ENCODE measurements at places on chromosomes 6 and 20.

GRCh38 chr6:127383988-127384387, 40.6 kb upstream of the ECHDC1 start:
- peak; percentile 9 for DNase-seq

- DNase-seq, result no peak
These were observed 40.3 kb upstream of the IRF4 start for GRCh38 chr6:351011-351866.

DNA sequence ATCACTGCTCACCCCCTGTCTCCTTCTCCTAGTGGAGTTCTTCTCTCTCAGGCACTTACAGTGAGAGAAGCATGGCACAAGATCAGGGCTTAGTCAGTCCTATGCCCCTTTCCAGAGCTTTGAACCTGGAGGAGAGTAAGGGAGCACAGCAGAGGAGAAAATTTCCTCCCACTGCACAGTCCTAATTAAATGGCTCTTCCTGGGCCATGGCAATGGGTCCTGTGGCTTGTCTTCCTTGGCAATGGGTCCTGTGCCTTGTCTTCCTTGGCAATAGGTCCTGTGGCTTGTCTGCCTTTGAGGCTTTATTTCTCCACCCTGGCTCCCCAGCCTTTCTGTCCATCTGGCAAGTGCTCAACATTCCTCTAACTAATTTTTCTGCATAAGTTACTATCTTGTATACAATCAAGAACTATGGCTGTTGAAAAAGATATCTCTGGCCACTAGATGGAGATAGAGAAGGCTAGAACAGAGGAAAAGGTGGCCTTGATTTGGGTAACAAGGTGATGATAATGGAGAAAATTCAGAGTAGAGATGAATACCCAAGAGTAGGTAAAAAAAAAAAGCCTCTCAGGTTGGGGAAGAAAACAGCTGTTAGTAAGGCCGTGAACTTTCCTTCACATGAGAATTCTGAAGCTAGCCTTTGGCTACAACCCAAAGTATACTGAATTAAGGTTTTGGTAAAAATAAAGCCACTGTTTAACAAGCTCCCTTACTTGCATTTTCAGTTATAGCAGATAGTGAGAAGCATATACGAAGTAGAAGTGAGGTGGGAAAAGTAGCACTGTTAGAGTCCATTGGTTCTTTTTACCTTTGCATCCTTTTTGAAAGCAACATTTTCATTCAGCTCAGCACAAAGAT, 504.9 kb downstream of the DOK5 start:
- no peak for DNase-seq

- DNase-seq, result no peak
These were observed 101.4 kb downstream of the KIF13A start for GRCh38 chr6:17885889-17886576.

DNA sequence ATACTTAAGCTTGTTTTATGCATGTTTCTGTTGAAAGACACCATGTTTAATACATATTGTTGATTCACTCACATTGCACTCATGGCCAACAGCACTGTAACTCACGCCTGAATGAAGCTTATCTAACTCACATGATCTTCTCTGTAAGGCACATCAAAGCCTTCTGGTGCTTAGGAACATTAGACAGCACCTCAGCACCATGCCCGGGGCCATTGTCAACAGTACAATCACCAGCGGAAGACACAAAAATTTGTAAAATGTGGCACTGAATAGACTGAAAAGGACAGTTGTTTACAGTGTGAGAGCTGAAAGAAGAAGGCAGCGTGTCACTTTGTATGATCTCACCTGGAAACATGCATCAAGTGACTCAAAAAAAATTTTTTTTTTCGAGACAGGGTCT, 8.9 kb upstream of the TCF15 start:
- no peak for DNase-seq

- peak; percentile 20 for DNase-seq
These were observed 97.4 kb upstream of the IFNGR1 start for GRCh38 chr6:137316626-137317025.

GRCh38 chr6:98711380-98711779, 123.0 kb upstream of the POU3F2 start:
- DNase-seq, result no peak

DNA sequence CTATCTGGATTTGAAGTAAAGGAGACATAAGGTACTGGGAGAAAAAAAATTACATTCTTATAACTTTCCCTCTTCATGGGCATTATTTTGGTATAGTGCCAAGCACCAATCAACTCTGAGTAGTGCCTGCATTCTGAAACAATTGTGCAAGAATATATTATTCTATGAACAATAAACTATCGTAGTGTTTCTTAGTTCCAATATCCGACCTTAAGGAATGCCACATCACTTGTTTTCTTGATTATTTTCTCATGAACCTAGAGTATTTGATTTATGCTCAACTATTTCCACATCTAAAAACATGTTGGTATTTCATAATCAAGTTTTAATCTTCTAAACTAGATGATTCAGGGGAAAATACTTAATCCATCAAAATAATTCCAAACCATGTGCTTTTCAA, 294.4 kb upstream of the TBX18 start:
- peak; percentile 13 for DNase-seq

GRCh38 chr6:7541175-7542064, at the start of gene DSP:
DSP (plus strand) TSS chr6:7541671; CDS start chr6:7541916, 245 bp downstream.
- DNase-seq, result peak; percentile 83

- peak; percentile 66 for DNase-seq
These were observed 99.6 kb upstream of the DST start for GRCh38 chr6:56742122-56742791.

DNA sequence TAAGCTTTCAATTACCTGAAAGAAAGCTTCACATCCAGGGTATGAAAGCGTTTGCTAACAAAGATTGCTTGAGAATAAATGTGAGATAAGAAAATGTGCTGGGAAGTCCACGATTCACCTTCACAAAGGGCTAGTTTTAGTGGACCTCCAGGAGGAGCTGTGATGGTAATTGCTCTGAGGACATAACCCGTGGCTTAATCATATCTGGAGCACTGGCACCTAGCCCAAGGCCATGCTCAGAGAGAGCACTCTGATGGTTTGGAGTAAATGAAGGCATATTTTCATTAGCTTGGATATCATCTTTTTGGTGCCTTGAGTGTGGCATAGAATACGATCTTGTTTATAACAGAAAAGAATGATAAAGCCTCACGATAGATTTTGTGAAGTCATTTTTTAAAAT, 46.9 kb upstream of the BACH2 start:
- DNase-seq, result peak; percentile 54

DNA sequence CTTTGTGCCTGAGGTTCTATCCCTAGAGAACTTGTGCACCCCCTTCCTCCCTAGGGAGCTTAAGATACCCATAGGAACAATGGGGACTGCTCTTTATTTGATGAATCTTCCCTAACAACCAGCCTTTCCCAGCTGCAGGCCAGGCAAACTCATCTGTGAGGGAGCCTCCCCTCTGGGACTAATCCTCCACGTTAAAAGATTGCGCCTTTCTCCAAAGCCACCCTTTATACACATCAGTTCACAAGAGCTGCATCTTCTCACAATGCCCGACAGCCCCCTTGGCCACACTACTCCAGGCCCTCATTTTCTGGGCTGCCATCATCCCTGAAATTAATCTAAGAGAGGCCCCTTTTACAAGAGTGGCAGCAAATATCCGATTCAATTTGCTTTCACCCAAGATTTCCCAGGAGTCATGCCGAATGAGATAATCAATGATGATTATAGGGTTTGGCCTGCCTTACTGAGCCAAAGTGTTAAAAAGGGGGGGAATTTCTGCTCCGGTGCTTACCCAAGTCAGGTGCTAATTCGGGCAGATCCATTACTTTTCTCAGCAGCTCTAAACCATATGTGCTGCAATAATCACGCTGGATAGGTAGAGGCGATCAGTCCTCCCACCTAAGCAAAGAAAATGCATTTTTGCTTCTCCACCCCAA, 336.5 kb downstream of the KIF16B start:
- DNase-seq, result no peak

DNA sequence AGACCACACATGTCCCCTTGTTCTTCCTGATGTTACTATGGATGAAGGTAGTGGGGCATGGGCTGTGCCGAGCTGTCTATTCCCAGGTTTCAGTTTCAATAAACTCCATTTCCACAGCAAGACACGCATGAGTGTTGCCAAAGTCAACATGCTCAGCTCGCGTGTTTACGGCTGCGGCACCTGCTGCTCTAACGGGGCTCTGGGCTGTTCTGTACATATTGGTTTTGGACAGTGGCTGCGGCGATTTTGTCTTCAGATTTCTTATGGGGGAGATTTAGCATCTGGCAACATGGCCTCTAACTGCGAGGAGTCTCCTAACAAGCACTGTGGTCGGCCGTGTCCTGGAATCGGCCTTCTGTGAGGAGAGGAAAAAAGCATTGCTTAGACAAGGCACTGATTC, 58.6 kb downstream of the TMEM242 start:
- no peak for DNase-seq

DNA sequence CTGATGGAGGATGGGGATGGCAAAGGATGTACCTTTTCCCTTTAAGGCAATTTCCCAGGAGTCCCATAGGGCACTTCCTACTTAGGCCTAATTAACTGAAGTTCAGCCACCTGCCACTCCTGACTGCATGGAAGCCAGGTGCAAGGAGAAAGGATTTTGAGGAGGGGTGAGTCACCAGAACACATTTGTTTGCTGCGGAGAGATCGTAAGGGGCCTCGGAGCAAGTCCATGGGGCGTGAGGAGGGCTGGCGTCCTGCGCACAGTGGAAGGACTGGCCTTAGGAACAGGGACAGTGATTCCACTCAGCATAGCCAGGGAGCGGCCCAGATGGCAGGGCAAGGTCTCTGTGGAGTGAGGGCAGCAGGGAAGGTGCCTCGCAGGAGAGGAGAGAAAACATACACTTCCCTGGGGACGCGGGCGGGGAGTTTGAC, 11.8 kb upstream of the MAP1LC3A start:
- DNase-seq, result no peak

DNA sequence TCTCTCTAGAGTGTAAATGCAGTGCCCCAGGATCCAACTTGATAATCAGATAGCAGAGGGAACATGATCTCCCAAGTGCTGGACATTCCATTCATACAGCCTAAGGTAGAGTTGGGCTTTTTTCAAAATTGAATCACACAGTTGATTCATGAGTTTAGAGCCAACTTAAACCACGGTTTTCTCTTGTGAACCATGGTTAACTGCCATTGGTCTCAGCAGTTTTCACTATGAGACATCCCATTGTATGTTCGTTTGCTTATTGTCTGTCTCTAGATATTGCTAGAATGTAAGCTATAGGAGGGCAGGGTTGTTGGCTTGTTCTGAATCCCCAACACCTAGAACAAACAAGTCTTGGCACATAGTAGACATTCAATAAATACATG, 37.2 kb upstream of the TAF8 start:
- peak; percentile 53 for DNase-seq

DNA sequence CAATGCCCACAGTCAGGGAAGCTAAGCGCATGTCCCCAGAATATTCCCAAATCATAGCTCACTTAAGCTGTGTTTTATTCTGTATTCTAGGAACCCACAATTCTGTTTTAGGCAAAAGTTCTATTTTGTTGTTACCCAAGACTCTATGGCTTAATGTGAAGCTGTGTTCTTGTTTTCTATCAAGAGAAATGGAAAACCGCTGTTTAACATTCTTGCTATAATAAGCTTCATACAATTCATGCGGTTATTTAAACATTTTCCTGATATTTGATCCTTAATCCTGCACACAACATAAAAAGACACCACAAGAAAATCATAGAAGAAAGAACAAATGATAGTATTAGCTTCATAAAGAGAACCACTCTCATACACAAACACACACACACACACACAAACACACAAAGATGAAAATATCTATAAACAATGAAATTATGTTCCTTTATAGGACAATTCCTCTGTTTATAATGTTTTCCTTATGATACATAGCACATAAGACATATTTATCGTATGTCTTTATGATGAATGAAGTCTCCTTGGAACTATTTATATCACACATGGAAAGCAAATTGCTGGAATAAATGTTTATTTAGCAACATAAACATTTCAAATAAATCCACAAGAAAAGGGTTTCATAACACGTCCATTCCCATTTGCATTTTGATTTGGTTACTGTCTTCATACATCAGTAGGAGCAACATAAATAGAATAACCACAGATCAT, 16.4 kb upstream of the COL21A1 start:
- no peak for DNase-seq

DNA sequence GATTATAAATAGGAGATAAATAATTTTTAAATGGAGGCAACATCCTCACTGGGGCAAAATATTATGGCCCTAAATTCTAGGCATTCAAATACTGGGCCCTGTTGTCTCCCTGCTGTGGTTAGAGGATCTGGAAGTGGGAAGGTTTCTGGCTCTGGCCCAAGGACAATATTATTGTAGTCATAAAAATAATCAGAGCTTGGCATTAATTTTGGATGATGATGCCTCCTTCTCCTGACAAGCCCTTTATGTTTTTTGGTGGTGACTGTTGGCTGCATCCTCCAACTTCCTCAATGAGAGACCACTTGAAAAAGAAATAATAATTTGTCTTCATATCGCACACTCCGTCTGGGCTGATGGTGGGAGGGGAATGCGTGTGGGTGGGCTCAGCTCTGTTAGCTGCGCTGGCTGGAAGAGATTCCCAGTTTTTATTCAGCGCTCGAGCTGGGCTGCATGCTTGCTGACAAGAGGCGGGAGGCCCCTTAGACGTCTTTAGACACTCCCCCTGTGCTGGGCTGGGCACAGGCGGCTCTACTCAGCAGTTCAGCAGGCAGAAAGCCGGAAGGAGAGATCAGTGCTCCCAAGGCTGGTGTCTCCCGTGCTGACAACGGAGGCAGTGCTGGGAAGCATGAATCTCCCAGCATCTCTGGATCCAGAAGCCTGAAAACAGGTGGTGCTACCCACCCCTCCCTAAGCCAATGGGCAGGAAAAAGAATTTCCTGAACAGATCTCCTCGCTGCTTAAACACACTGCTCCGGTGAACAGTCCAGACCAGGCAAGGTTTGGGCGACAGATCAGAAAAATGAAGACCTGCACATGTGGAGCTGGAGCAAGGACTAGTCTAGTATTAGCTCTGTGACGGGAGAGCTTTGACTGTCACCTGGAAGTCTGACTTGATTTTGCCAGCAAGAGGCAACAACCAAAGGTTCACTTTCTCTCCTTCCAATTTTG, 97.7 kb downstream of the SYCP2 start:
- DNase-seq, result peak; percentile 41

DNA sequence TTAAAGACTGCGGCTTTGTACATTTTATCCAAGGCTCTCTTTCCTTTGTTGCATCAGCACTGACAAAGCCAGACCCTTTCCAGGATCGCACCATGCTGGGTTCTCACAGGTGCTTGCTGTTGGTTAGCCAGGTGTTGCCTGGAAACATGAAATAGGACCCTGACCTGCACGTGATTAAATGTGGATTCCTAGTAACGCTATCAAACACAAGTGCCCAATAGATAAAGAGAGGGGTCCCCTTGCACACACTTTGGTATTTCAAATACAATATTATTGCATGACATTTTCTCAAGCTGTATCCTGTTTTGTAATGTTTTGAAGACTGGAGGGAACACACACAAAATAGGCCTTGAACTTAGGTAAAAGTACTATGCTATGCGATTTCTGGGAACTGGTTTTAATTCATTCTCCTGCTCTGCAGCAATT, 73.3 kb downstream of the AKAP12 start:
- no peak for DNase-seq

DNA sequence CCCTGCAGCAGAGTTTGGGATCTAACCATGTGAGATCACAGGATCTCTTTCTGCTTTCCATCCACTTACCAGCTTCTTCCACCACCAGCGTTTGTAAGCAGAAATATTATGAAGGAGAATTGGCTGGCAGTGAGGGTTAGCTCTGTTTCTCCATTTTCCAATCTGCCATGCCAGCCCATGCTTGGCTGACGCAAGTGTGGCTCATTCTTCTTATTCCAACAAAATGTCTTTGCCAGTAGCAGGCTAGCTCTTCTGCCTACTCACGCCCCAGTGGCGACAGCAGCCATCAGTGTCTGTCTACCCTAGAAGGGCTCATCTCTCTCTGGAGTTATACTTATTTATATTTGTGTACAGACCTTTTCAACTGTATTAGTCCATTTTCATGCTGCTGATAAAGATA, 286.2 kb downstream of the FARS2 start:
- no peak for DNase-seq

Data from GM23248 (cell line).